Stimulated activated CD4-positive, alpha-beta T cell treated with anti-CD3 and anti-CD28 coated beads, Interleukin-12 subunit alpha, Interleukin-12 subunit beta, amount 100 ng/mL, for 4 hours (primary cell): ENCODE measurements at places on chromosomes 11 and 22.

- no peak for DNase-seq
Measured at GRCh38 chr11:107562647-107563208, 2.8 kb downstream of the ALKBH8 start.

- no peak for DNase-seq
Measured at GRCh38 chr22:29195118-29195963, 10.4 kb upstream of the EMID1 start.

GRCh38 chr11:133078591-133079404, 453.5 kb downstream of the OPCML start:
- peak; percentile 10 for DNase-seq

DNA sequence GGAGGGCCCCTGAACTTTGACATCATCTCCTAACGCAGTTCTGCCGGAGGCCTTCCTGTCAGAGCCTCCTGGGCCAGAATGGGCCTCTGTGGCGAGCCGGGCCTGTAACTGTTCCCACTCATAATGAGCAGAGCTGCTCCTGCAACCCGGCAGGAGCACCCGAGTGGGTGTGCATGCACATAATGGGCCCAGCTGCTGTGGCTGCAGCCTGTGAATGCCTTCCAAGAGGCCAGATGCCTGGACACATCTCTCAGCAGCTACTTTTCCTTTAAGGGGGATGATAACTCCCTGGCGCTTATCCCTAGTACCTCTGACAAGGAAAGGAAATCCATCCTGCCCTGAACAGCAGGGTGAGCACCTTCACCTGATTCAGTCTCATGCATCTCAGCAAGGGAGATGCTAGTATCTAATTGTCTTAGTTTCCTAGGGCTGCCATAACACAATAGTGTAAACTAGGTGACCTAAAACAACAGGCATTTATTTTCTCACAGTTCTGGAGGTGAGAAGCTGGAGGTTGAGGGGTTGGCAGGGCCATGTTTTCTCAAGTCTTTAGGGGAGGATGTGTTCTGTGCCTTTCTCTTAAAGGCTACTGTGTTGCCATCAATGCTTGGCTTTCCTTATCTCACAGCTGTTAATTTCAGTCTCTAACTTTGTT, 120.5 kb downstream of the TEAD1 start:
- DNase-seq: no peak

- no peak for DNase-seq
Measured at GRCh38 chr11:132206993-132207392, 836.6 kb downstream of the NTM start.

GRCh38 chr22:43726322-43726721, 85.8 kb downstream of the EFCAB6 start:
- DNase-seq: no peak

DNA sequence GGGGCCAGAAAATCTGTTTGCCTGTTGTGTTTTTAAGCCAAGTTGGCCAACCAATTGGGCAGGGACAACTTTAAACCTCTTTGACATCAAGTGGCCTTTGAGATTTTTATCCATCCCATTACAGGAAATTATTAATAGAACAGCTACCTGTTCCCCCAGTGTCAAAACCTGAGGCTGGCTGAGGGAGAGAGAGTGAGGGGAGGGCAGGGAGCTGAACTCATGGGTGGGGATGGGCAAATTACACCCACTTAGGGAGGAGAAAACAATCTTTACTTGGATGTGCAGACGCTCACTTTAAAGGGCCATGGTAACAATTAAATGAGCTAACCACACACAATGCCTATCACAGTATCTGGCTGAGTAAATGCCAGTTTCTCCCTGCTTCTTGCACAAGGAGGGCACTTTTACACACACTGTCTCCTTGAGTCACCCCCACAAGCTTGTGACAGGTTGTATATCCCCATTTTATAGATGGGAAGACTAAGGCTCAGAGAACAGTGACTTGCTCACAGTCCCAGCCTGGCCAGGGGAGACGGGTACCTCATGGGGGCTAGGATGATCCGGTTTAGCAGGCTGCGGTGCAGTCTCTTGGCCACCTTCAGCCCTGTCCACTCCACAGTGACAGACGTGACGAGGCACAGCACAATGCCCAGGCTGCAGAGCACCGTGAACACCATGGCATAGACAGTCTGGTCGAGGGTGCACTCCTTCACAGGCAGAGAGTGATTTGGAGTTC, 17.8 kb upstream of the KCNJ11 start:
- DNase-seq: no peak

DNA sequence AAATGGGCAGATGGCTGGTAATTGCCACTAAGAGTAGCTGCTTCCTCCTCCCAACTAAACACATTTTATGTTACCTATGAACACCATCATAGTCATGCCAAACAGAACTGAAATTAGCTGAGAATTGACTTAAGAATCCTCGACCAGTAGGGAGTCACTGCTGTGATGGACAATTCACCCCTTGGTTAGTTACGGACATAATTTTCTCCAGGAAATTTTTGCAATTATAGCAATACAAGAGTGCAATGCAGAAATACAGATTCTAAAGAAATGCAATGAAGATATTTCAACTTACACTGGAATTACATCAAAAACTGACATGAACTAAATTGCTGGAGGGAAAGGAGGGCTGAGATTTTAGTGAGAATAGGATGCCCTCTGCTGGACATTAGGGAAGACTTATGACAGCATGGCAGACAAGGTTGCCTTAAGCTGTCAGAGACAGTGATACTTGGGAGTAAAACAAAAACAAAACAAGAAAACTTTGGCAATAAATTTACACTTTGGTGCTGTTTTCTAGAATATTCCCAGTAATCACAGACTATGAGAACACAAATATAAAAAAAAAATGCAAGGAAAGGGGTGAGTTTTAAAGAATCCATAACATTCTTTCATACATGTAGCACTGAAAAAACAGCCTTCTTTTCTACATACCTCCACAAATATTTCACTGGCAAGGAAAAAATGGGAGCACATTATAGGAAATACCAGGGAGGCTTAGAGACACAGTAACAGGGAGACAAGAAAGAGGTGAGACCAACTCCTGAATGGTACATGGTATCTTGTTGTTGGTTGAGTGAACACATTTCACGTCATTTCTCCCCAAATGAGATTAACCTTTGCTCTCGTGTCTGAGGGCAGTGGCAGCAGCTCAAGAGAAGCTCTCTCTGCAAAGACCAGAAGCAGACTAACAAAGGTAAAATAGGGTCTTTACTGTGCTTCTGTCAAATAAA, 11.2 kb upstream of the PPP2R1B start:
- DNase-seq: no peak

- no peak for DNase-seq
Measured at GRCh38 chr22:19943082-19944026, 1.7 kb upstream of the TXNRD2 start.

GRCh38 chr11:98834776-98835175, 186.0 kb upstream of the CNTN5 start:
- DNase-seq: no peak

GRCh38 chr11:1277936-1278512, 31.4 kb downstream of the TOLLIP start:
- no peak for DNase-seq

- no peak for DNase-seq
Measured at GRCh38 chr11:132743601-132744000, 788.7 kb downstream of the OPCML start.

GRCh38 chr11:10592331-10592730, 23.9 kb upstream of the LYVE1 start:
- DNase-seq: no peak

GRCh38 chr22:38656256-38657044, at the start of the genes CBY1 and FAM227A:
Gene CBY1 (plus strand): TSS chr22:38656638. CDS start chr22:38668055, 11,417 bp downstream.
Gene FAM227A (minus strand): TSS chr22:38656392. CDS start chr22:38650168, 6,224 bp downstream.
- DNase-seq: peak; percentile 82

DNA sequence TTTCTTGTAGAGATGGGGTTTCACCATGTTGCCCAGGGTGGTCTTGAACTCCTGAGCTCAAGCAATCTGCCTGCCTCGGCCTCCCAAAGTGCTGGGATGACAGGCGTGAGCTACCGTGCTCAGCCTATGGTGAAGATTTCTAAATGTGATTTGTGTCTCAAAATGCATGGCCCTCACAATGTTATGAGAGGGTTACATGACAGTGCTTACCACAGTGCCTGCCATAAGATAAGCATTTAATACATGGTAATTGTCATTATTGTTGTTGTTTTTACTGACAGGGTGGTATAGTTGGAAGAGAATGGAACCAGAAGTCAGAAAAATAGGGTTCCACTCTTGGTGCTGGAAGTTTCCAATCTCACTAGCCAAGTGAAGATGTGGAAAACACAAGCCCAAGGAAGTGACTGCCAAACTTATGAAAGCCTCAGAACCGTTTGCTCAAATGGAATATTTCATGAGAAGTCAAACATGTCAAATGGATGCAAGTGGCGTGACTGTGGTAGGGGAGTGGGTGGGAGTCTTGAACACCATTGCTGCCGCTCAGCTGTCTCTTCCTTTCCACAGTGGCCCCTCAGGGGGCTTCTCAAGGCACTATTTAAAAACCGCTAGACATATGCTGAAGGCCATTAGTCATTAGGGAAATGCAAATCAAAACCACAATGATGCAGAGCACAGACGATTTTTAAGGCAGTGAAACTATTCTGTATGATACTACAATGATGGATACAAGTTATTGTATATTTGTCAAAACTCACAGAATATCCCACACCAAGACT, 29.1 kb upstream of the LMO2 start:
- no peak for DNase-seq
